ENCODE measurements at places on chromosomes 16 and 17. TPM values are rescaled to one million over a fixed set of nuclear protein-coding genes. Genes with fewer than 3 reads are reported as not detected.

KRT35 gene
- total RNA-seq, result not detected

MYLK3 gene
- not detected for total RNA-seq

TMIGD1 gene
- total RNA-seq, result not detected

OR4D2 gene
- total RNA-seq, result not detected

KRTAP9-2 gene
- not detected for total RNA-seq

SLC38A8 gene
- not detected for total RNA-seq

ABCA8 gene
- total RNA-seq, result 210 TPM

IRX5 gene
- total RNA-seq, result 7.8 TPM

IKZF3 gene
- 5.4 TPM for total RNA-seq

PLCD3 gene
- total RNA-seq, result 31.0 TPM

PRPSAP2 gene
- total RNA-seq, result 155 TPM

PLD6 gene
- total RNA-seq, result 1.3 TPM

- no peak for DNase-seq
These were observed 632 bp downstream of the CYBC1 start for GRCh38 chr17:82449883-82450356.

GRCh38 chr16:76899767-76900166 lies 291.2 kb upstream of the MON1B start:
- DNase-seq, result no peak

DNA sequence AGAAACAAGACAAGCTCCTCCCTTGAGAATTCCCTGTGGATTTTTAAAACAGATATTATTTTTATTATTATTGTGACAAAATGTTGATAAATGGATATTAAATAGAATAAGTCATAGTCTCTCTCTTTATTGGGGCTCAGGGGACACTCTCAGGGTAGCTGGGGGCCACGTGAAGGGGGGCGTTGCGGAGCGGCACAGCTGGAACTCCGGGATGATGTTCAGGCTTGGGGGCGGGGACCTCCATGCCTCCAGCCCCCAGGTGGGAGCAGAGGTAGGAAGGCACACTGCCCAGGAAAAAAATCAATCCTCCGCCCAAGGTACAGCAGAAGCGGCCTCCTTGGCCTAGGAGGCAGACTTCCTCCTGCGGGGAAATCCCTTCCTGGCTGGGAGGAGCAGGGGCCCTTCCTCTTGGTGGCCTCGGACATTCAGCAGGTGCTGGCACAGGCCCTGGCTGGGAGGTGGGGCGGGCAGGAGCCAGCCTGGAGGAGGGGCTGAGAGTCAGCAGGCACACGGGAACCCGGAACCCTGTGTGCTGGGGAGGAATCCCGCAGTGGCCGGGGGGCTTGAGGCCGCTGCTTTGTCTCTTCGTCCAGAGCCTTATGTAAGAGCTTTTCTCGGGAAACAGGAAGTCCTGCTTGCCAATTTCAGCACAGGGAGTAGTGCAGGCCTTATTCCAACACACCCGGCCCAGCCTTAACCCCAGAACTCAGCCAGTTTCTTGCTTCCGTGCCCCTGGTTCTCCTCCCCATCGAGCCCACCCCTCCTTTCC lies 591 bp upstream of the TNFSF13 start:
- peak; percentile 95 for DNase-seq

DNA sequence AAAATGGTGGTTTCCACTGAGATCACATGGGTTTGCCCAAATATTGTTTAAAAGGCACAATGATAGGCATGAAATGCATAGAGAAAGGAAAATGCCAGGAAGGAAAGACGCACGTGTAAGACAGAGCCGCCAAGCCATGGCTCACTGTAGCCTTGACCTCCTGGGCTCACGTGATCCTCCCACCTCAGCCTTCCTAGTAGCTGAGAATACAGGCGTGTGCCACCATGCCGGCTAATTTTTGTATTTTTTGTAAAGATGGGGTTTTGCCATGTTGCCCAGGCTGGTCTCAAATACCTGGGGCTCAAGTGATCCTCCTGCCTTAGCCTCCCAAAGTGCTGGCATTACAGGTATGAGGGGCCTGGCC lies 4.0 kb downstream of the BHLHA9 start:
- DNase-seq, result no peak

DNA sequence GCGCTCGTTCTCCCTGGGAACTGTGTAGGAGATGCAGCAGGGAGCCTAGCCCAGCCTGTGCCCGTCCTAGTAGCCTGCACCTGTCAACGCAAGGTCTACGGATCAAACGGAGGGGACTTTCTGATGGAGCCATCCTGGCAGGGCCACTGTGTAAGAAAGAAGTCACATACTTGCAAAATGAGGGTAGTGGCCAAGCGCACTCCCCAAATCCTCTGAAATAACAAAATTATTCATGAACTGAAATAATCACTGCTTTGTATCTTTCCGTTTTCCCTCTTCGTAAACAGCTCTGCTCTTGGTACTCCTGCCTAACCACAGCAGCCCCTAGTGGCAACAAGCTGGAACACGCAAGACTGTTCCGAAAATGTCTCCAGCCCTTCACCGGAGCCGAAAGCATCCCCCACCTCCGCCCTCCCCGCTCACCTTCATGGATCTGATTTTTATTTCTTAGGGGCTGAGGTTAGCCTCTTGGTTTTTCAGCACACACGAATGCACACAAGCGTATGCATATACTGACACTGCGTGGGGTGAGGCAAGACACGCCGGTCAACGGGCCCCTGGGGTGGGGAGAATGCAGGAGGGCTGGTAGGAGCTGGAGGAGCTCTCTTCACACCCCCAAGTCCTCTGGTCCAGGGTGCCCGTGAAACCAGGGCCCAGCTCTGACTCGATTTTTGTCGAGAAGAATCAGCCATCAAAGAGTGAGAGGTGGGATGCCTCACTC lies 100.8 kb downstream of the ABCC12 start:
- DNase-seq, result peak; percentile 47

DNA sequence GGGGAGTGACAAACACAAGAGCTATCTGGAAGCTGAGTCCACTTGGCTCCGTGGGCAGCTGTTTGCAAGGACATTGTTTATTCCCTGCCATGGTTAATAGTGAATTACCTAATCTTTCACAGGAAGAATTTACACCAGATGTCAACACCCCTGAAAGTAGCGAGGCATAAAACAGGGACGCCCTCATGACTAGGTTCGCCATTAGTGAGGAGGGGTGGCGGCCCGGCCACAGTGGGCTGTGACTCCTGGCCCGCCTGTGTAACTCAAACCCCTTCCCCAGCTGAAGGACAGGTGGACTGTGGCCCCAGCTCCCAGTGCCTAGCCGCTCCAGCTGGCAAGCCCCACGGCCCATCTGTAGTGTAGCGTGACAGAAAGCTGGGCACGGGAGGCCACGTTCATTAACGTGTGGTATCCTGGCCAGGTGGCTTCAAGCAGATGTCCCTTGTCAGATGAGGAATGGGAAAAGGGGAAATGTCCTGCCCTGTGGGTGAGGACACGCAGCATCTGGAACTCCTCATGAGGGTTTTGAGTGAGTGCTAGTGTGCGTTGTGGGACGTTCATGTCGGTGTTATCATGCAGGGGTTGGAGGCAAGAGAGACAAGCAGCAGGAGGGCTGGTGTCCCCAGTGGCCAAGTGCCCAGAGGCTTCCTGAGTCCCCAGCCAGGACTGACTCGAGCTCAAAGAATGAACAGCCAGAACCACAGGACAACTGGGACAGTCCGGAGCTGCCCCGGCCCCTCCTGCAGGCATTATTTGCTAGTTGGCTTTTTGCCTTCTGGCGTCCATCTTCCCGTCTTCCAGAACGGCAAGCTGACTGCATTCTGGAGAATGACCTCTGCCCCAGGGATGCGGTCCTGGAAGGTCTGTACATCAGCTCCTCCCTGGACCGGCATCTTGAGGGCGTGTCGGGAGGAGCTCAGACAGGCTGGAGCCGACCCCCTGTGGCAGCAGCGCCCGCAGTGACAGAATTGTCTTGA lies 19.2 kb downstream of the KDM8 start:
- peak; percentile 38 for DNase-seq

GRCh38 chr16:47694543-47694942 lies 233.4 kb downstream of the PHKB start:
- DNase-seq, result no peak

DNA sequence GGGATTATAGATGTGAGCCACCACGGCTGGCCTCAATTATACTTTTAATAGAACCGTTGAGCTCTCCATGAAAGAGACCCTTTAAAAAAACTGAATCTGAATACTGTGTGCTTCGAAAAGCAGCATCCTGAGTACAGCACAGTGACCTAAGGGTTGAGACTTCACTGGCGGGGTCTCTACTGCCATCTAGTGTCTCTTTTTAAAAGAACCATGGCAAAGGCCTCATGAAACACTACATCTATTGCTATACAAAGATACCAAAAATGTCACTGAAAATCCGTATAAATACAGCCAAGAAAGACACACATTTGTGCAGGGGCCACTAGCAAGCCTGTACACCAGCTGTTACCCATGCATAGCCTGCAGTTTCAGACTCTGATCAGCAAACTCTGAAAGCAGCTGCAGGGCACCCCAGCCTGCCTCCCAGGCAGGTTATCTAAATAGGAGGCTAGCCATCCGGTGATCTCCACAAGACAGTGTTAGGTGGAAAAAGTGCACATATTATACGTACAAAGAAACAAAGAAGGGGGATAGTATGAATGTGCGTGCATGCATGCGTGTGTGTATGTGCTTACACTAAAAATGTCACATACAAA lies 35.3 kb downstream of the NPLOC4 start:
- peak; percentile 90 for DNase-seq

- no peak for DNase-seq
These were observed 47.9 kb downstream of the WDR59 start for GRCh38 chr16:74936902-74937560.

GRCh38 chr17:48995974-48996721 lies 1.0 kb upstream of the IGF2BP1 start:
- no peak for DNase-seq

- no peak for DNase-seq
These were observed 52.0 kb upstream of the LHX1 start for GRCh38 chr17:36885153-36885735.

DNA sequence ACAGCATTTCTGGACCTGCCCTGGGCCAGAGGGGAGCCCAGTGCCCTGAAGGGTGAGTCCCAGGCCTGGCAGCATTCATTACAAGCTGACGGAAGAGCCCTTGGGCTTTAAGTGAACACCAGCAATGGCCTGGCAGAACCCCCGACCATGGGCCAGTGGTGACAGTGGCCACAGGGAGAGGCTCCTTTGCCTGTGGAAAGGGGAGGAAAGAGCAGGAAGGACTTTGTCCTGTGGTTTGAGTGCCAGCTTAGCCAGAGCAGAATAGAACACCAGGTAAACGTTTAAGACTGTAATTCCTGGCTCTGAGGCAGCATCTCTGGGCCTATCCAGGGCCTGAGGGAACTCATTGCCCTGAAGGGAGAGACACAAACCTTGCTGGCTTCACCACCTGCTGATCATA lies 34.3 kb upstream of the ATP2C2 start:
- DNase-seq, result no peak

DNA sequence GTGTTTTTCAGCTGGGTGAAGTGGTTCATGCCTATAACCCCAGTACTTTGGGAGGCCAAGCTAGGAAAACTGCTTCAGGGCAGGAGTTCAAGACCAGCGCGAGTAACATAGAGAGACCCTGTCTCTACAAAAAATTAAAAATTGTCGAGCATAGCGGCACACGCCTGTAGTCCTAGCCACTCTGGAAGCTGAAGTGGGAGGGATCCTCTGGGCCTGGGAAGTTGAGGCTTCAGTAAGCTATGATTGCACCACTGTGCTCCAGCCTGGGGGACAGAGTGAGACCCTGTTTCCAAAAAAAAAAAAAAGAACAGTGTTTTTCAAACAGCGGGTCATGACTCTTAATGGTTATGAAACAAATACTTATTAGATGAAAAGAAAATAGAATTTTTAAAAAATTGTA lies 2.3 kb upstream of the CYTH1 start:
- DNase-seq, result no peak

- peak; percentile 71 for DNase-seq
These were observed 4.0 kb downstream of the BECN1 start for GRCh38 chr17:42819939-42820535.

- DNase-seq, result peak; percentile 92
These were observed 922 bp upstream of the MRPL58 start for GRCh38 chr17:75011401-75012095.

- DNase-seq, result peak; percentile 73
These were observed at the start of gene FMNL1 for GRCh38 chr17:45221081-45222013. FMNL1 (plus strand) TSS chr17:45221885; CDS start chr17:45222125, 240 bp downstream.

- DNase-seq, result no peak
These were observed 302.4 kb downstream of the SEC14L1 start for GRCh38 chr17:77442976-77443747.

GRCh38 chr16:87366288-87366687 lies 17.3 kb downstream of the FBXO31 start:
- peak; percentile 57 for DNase-seq

- DNase-seq, result peak; percentile 36
These were observed 116.4 kb upstream of the RCVRN start for GRCh38 chr17:10021272-10021984.

DNA sequence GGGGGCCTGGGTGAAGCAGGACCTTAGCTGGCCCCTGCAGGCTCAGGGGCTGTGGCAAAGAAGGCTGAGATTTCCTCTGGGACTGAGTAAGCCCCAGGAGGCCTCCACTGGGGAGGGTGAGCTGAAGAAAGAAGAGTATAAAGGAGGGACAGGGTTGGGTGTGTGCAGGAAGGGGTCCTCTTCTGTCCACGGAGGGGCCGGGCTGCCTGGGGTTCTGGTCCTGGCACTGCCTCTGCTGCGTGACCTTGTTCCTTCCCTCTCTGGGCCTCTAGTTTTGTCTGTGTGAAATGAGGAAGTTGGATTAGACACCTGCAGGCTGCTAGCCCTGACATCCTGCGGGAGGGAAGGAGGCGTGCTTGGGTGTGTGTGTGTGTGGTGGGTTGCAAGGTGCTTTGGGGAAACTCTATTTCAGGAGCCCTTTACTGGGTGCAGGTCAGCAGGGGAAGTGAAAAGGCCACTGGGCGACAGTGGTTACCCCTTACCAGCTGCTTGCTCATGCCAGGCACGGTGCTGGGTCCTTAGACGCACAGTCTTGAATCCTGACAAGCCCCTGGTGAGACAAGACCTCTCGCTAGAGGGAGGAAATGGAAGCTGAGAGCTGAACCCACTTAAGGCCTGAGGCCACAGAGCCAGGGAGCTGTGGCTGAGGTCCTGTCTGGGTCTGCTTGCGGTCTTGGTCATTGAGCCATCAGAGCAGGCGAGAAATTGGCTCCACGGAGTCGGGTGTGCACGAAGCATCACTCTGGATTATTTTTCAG lies 60.7 kb downstream of the OR1D5 start:
- DNase-seq, result peak; percentile 67

GRCh38 chr16:85256190-85256739 lies 144.0 kb upstream of the CIBAR2 start:
- no peak for DNase-seq

DNA sequence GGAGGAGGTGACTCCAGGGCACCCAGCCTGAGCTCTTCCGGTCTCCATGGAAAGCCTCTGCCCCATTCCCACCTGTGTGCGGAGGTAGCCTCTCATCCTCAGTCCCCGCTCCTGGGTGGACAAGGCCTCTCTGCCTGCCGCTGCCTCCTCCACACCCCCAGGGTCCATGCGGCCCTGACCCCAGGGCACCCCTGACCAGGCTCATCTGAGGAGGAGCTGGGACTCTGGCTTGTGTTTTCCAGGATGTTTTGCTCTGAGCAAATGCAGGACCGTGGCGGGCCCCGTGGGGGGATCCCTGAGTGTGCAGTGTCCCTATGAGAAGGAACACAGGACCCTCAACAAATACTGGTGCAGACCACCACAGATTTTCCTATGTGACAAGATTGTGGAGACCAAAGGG lies 6.9 kb downstream of the CD300A start:
- no peak for DNase-seq

Data from stomach (tissue), 19 donors.